DMS79 (cell line): ENCODE measurements at places on chromosomes 12 and 14.
A peak's percentile ranks its signal among the peaks of the same experiment; 100 is the strongest.

GRCh38 chr12:39617887-39618286 lies 1.7 kb downstream of the ABCD2 start:
- DNase-seq = no peak

DNA sequence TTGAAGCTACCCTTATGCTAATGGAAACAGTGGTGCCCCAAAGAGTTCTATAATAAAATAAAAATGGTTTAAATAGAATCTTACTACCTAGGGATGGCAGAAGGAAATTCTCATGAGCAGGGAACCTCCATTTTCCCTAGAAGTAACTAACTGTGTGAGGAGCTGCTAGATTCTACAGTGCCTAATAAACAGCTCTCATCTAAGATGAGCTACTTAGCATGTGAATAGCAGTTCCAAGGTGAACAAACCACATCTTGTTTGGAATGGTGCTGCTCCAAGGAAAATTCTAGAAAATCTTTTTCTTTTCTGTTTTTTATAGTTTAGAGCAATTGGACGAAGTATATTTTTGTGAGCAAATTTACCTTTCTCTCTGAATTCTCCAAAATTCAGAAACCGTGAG lies 1015.3 kb upstream of the NOVA1 start:
- DNase-seq = no peak

DNA sequence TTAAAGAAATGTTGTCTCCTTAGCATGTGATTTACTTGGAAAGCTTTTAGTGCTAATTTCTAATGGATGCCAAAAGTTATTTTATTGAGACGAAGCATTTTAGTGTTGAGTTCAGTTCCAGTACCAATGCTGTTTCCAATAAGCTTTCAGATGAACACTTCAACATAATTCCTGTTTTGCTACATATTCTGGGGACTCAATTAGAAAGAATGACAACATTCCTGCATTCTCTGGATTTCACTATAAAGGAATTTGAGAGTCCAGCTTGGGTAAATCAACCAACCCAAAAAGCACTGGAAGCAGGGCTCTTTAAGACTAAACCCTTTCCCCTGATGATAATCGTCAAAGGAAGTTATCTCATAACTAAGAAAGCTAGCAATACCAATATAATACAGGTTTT lies 353.0 kb upstream of the TMTC1 start:
- no peak for DNase-seq

DNA sequence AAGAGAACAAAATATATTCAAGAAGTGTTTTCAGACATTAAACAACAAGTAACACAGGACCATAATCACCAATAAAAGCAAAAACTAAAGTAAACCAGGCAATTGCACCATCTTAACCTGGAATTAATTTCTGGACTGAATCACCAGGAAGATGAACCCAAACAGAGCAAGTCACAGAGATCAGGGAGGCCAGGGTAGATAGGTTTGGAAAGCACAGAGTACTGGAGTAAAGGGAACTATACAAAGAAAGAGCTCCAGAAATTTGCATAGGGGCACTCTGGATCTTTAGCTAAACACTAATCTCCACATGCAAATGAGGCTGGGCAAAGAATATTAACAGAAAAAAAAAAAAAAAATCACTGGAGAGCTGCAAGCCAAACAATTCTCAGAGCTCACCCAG lies 84.7 kb downstream of the NUAK1 start:
- no peak for DNase-seq

GRCh38 chr14:85580536-85581140 lies 50.7 kb downstream of the FLRT2 start:
- no peak for DNase-seq

DNA sequence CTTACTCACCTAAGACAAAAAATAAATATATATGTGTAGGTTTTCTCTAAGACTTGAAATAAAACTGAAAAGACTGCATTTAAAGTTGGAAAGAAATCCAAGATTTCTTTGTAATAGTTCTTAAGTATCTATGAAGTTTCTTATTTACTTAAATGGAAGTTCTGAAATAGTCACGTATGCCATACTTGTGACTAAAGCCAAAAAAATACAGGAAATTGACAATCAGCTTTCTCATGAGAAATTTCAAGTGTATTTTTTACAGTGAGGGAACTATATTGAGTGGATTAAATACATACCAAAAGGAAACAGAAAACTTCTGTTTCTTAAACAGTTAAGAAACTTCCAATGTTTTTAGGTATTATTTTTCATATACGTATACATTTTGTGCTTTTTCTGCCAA lies 188.1 kb downstream of the DPY19L2 start:
- no peak for DNase-seq

DNA sequence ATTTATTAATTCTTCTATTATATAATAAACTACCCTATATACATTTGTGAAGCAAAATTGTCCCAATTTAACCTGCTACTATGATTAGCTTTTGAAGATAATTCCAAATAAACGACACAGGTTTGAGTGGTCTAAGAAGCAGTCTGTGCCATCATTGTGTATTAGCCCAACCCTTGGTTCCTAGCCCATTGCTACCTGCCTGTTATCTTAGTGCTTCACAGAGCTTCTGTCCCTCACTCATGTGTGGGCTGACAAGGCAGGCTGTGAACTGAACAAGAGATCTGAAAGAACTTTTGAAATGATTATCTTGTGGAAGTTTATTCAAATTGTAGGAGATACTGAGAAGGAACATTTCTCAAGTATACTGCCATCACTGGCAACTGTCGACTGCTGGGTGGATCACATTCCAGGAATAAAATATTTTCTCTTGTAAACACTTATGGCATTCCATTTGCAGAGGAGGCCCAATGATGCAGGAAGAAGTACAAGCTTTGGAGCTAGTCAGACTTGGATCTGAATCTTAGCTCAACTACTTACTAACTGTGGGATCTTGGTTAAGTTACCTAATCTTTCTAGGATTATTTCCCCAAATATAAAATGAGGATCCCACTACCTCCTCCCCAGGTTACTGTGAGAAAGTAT lies 7.8 kb upstream of the MTERF2 start:
- DNase-seq = no peak

GRCh38 chr12:100326208-100326607 lies 30.7 kb upstream of the SLC17A8 start:
- no peak for DNase-seq

DNA sequence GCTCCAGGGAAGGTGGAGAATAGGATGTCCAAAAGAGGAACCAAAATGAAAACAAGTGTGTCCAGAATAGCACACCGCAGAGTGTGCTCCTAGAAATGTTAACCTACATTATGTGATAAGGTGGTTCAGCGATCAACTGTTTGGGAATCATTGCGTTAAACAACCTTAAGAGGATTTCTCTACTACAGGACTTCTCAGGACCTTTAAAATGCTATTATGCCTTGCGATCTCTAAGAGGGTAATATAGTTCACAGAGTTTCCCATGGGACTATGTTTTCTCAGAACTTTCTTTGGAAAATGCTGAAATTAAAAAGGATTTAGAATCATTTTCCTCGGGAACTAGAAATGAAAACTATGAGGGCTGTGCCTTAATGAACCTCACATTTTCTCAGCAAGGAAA lies 1.8 kb downstream of the GLT8D2 start:
- no peak for DNase-seq

GRCh38 chr12:90234472-90234871 lies 525.8 kb upstream of the ATP2B1 start:
- no peak for DNase-seq

DNA sequence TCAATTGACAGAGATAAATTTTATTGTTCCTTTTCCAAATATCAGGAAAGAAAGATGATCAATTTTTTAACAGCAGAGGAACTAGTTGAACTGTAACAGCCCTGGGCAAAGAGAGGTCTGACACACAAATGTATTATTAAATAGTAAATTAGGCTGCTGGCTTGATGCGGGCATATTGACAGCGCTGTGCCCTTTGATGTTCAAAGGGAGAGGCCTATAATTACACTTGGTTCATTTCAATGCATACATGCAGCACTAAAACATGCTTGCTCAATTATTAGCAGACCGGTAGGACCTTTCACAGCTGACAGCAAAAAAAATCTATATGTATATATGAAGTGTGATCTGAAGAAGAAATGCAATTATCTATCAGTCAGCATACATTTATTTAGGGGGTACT lies 219.8 kb downstream of the SLC2A13 start:
- no peak for DNase-seq

GRCh38 chr12:69698769-69699540 lies at the start of gene BEST3:
Gene BEST3, minus strand, starts transcription at chr12:69699303. Its CDS starts 1,505 bp downstream, at chr12:69697798.
- peak; percentile 84 for DNase-seq

DNA sequence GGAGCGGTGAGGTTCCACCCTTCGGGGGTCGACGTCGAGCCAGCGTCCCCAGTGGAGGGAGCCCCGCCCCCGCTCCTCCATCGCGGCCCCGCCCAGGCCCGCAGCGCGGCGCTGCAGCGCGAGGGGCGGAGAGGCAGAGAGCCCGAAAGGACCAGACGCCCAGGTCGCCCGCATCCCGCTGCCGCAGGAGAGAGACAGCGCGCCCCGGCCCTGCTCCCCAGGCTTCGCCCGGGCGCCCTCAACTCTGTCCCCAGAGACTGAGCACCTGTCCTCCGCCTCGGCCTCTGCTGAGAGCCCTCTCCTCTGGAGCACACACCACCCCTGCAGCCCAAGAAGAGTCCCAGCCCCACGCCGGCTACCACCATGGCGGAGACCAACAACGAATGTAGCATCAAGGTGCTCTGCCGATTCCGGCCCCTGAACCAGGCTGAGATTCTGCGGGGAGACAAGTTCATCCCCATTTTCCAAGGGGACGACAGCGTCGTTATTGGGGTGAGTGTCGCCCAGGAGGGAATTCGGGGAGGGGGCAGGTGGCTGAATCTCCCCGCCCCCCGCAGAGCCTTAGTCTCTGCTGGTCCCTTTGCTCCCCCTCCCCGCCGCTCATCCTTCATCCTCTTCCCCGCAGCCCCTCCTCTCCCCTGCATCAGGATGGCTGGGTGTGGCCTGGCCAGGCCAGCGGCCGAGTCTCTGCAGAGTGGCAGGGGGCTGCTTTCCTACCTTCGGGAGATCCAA lies at the start of gene KIF5A:
Gene KIF5A, plus strand, starts transcription at position 136 of the 732 bp plus-strand sequence. Its CDS starts 228 bp downstream, at position 364.
- DNase-seq = no peak

GRCh38 chr14:101022121-101022520 lies 118.6 kb upstream of the RTL1 start:
- no peak for DNase-seq

DNA sequence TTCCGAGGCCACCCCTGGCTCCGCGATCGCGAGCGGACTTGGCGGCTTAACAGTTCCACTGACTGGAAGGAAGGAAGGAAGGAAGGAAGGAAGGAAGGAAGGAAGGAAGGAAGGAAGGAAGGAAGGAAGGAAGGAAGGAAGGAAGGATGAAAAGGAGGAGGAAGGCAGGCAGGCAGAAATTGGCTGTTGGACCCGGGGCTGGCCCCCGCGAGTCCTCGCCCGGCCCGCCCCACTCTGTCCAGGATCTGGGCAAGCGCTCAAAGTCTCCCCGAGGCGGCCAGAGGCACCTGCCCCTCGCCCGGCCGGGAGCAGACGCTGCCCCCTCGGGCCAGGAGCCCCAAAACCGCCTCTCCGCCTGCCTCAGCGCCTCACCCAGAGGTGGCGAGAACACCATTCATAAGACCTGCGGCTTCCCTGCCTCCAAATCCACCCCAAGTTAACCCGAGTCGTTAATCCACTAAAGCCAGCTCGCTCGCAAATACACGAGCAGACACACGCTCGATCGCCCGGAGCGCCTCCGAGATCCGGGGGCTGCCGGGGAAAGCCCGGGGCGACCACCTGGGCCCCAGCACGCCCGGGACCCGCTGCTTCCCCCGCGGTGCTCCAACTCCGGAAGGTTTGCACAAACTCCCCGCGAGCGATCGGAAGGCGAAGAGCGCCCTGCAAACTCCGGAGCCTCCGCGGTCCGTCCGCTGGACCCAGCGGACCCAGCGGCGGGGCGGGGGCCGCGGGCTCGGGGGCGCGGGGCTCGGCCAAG lies 844 bp downstream of the DPF3 start:
- peak; percentile 29 for DNase-seq

GRCh38 chr12:40635141-40635731 lies 57.0 kb upstream of the CNTN1 start:
- DNase-seq = no peak

GRCh38 chr14:77615361-77616132 lies 890 bp downstream of the SPTLC2 start:
- no peak for DNase-seq

- DNase-seq = no peak
Measured at GRCh38 chr12:30012816-30013450, 229.2 kb upstream of the TMTC1 start.

GRCh38 chr12:60522684-60523400 lies 927.0 kb downstream of the SLC16A7 start:
- no peak for DNase-seq

- DNase-seq = no peak
Measured at GRCh38 chr12:31591380-31591901, 505 bp upstream of the DENND5B start.

DNA sequence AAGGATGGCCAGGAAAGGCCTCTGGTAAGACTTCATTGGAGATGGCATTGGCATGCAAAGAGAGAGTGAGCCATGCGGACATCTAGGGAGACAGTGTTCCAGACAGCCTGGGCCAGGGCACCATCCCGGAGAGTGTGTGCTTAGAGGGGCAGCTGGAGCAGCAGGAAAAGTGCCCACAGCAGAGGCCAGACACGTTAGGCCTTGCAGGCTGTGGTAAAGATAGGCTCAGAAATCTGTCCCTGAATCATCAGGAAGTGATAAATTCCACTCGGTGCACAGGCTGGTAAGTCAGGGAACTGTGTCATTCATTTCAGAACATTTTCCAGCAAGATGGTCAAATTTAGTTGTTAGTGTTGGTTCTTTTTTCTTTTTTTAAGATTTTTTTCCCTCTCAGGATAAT lies 8.8 kb downstream of the GALNT16 start:
- DNase-seq = no peak

DNA sequence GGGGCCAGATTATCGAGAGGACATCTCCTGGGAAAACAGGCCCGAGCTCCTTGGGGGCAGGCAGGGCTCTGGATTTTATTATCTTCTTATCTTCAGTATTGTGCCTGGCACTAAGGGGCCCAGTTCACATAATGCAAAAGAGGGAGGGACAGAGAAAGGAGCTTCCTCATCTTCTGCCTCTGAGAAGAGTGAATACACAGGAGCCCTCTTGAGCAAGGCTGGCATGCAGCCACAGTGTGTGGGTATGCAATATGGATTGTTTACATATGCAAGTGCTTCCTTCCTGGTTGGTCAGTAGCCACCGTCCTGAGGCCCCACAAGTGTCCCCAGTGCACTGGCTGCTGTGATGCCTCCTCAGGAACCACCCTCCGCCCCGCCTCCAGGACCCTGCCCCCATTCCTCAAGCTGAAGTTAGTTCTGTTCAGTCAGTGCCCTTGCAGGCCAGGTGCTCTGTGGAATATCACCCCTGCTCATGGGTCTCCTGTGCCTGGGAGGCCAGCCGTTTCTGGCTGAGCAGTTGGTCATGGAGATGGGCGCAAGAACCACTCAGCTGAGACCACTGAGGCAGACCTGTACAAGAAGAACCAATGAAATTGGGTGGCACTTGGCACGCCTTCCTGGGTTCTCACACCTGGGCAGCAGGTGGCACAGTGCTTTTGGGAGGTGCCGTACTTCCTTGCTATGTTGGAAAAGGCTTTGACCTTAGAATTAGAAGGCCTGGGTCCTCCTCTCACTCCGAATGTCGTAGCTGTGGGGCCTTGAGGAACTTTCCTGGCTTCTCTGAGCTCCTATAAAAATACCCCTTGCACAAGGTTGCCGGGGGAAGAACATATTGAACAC lies 35.1 kb upstream of the ACTN1 start:
- peak; percentile 57 for DNase-seq

GRCh38 chr12:126198966-126199692 lies 1133.9 kb downstream of the AACS start:
- no peak for DNase-seq
